Left renal cortex interstitium (tissue), 4 donors: ENCODE measurements at places on chromosomes 6 and 20. TPM values are rescaled to one million over a fixed set of nuclear protein-coding genes. Genes with fewer than 3 reads are reported as not detected.

- no peak for DNase-seq
These were observed 48.1 kb downstream of the SLC24A3 start for GRCh38 chr20:19260412-19261090.

GRCh38 chr6:123629258-123629941 is 7.3 kb downstream of the TRDN start:
- DNase-seq, result no peak

Gene PDE7B
- 6.7 TPM for polyA plus RNA-seq

DNA sequence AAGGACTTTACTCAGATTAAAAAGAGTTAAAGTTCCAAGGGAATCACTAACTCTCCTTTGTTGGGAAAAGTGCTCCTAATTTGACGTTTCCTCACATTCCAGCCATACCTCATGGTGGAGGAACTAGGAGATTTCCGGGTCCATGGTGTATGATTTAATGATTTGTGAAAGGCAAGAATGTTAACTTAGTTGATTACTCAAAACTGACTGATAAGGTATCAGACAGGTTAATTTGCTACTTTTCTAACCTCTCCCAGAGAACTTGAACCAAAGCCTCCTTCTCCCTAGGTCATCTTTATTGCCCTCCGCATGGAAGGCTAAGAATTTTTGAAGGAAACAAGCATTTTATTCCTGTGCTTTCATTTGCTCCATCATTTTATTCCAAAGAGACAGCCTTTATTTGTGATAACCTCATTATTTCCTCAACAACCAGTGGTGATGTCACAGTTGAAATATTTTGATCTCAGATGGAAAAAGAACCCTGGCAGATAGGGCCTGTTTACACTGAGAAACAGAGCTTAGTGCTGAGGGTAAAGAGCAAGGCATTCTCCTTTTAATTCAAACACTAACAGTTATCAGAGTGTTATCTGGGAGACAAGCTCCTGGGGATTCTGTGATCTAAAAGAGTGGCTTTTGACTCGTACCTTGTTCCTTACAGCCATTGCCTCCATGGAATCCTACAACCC is 57.4 kb upstream of the BMP2 start:
- DNase-seq, result no peak

Gene CST4
- not detected for polyA plus RNA-seq

Gene PRL
- not detected for polyA plus RNA-seq

DNA sequence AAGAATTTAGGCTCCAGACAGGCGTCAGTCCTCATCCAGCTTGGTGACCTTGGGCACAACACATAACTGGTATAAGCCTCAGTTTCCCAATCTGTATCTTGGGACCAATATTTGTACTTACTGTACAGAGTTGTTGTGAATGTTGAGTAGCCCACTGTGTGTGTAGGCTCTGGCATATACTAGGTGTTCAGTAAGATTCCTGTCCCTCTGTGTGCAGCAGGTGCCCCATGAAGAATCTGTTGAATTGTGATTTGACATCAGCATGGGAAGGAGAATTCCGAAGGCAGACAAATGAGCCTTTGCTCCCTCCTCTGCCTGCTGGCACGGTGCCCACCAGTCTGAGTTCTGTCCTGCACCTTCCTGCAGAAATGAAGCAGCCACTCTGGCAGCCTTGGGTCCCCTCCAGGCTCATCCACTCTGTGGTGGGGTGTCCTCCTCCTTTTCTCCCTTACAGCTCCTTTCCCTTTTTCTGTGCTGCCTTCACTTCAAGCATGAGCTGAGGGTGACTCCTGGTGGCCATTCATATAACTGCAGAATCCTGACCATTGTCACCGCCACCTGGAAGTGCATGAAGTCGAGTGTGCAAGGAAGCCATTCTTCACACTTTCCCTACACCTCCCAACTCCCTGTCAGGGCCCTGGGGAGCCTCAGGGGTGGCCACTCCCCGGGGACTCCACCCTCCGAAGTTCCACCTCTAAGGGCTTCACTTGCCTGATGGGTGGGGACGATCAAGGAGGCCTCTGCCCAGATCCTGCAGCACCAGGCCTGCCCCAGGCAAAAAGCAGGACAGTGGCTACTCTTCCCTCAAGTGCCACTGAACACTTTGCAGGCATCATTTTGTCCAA is 48.2 kb downstream of the MRPL14 start:
- DNase-seq, result peak; percentile 83

- DNase-seq, result no peak
These were observed 66.8 kb downstream of the PPP1R3G start for GRCh38 chr6:5151955-5152401.

Gene AIF1
- polyA plus RNA-seq, result 78.3 TPM

Gene SLC22A7
- 0.74 TPM for polyA plus RNA-seq

DNA sequence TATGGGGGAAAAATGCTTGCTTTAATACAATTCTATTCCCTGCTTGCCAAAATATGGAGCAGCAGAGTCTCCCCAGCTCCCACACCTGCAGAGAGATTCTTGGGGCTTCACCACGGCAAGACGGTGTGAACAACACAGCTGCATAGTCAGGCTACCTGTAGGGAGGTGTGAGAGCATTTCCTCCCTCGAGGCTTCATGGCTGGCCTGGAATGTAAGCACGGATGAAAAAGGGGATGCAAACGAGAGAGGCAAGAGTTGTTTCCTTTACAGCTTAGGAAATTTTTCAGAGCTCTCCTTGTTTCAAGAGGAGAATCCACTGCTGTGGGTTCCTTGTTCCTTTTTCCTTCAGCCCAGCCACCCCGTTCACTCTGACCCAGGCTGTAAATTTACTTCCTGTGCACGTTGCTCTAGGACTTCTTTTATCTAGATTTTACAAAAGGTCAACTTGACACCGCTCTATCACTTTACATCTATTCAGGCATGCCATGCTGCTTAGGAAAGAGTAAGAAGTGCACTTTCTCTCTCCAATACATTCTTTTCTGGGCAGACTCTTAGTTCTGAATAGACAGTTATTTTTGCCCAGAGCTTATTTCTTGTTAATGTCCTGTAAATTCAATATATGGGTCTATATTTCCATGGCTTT is 197.1 kb downstream of the KHDC1L start:
- no peak for DNase-seq

GRCh38 chr6:145895802-145896201 is 68.4 kb downstream of the SHPRH start:
- DNase-seq, result no peak

Gene TINAG
- 29.6 TPM for polyA plus RNA-seq

- no peak for DNase-seq
These were observed 36.1 kb upstream of the DUSP22 start for GRCh38 chr6:256169-256568.

Gene CDH26
- polyA plus RNA-seq, result 1.3 TPM

Gene PTPRT
- polyA plus RNA-seq, result 0.56 TPM

DNA sequence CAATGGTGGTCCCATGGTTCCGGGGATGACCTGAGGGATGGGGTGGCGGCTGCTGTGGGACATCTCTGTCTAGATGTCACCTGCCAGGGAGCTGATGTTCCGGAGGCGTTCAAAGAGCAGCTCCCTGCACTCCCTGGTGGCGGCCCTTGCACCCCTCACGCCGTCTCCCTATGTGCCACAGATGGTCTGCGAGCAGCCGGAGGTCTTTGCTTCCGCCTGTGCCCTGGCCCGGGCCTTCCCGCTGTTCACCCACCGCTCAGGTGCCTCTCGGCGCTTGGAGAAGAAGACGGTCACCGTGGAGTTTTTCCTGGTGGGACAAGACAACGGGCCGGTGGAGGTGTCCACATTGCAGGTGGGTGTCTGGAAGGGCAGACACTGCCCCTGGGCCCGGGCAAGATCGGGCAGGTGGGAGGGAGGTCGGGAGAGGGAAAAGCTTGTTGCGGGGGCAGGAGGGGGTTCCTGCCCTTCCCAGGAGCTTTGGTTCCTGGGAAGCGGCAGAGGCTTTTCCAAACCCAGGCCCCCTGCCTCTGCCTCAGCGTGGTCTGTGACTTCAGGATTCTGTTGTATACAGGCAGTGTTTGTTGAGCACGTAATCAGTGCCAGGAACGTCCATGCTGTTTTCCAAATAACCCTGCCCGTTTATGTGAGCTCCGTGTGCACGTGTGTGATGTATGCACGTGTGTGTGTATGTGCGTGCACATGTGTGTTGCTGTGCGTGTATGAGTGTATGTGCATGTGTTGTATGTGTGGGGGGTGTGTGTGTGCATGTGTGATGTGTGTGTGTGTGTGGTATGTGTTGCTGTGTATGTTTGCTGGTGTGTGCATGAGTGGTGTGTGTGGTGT is 1.9 kb downstream of the NPEPL1 start:
- no peak for DNase-seq

Gene OR2H1
- not detected for polyA plus RNA-seq

Gene TNFAIP3
- 8.1 TPM for polyA plus RNA-seq

Gene PRRT1
- polyA plus RNA-seq, result 2.5 TPM

DNA sequence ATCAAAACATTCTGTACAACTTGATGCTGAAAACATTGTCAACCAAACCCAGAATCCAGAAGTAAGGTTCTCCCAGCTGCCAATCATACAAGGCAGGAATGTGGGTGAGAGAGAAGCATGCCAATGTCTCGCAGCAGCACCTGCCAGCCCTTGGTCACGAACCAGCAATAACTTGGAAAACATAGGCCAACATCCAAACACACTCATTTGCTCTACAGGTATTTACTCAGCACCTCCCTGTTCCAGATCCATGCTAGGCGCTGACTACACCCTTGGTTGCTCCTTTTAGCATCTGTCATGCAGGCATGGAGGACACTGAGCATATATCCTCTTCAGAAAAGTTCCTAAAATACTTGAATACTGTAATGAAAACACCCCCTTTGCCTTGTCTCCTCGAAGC is 63.6 kb downstream of the FAXC start:
- no peak for DNase-seq

Gene COL12A1
- 76.7 TPM for polyA plus RNA-seq

Gene XRN2
- 94.9 TPM for polyA plus RNA-seq

- no peak for DNase-seq
These were observed 4.8 kb upstream of the IRF4 start for GRCh38 chr6:386688-387266.

DNA sequence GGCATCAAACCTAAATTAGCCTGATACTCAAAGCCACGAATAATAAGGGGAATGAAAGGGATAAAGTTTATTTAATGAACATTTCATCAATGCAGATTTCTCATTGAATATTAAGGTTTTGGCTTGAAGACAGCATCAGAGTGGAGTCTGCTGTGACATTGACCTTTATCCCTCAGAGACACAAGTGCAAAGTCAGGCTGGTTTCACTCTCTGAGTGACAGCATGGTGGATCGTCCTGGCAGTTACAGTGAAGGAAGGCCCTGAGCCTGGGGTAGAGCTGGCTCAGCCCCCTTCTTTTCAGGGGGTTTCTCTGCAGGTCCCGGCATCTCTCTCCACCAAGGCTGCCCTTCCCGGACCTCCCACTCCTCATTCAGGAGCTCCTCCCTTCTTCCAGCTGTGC is 503.1 kb downstream of the PREX1 start:
- no peak for DNase-seq

Gene KCNK15
- 0.11 TPM for polyA plus RNA-seq

Gene CST5
- polyA plus RNA-seq, result 0.24 TPM

Gene GHRH
- polyA plus RNA-seq, result not detected

DNA sequence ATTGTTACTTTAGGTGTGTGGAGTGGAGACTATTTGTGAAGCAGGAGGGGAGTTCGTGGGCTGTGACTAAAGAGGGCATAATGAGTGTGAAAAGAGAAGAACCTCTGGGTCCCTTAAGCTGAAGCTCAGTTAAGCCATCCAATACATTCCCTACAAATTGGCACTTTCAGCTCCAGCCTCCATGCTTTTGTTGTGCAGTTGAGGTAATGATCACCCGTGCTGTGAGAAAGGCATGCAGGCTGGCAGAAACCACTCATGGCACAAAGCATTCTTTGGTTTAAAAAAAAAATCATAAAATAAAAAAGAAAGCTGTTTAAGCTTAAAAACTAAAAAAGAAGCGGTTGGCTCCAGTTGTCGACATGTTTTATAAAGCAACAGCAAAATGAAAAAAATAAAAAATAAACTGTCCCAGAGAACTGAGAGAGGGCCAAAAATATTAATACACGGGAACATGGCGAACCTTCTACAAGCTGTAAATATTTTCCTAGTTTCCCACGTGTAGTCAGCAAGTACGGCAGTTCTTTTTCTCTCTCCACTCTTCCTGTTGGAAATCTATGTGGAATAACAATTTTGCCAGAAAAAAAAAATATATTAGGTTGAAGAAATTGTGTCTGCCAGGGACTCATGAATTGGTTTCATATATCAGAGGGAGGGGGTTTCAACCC is 82.2 kb downstream of the ANKRD60 start:
- no peak for DNase-seq

DNA sequence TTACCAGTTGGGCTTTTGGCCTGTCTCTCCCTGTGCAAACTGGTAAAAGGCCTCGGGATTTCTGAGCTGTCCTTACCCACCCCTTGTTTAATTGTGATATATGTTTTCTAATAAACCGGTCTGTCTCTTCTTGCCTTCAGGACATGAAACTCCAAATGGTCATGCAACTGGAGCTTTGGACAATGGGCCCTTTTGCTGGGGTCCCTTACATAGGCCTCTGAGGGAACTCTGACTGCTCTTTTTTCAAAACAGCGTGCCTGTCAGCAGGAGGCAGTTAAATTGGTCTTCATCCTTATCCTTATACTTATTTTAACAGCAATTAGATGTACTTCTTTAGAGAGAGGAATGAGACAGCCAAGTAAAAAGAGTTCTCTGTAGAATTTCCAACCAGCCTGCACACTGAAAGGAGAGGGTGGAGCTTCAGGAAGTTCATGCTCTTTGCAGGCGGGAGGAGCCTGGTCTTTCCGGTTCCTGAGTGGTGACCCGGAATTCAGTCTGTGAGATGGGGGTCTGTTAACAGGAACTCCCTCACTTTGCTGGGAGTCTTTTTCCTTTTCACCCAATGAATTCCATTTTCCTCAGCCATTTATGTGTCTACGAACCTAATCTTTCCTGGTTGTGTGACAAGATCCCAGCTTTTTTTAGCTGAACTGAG is 299.6 kb upstream of the GJE1 start:
- DNase-seq, result no peak

GRCh38 chr6:137746264-137746663 is 120.8 kb upstream of the TNFAIP3 start:
- no peak for DNase-seq

DNA sequence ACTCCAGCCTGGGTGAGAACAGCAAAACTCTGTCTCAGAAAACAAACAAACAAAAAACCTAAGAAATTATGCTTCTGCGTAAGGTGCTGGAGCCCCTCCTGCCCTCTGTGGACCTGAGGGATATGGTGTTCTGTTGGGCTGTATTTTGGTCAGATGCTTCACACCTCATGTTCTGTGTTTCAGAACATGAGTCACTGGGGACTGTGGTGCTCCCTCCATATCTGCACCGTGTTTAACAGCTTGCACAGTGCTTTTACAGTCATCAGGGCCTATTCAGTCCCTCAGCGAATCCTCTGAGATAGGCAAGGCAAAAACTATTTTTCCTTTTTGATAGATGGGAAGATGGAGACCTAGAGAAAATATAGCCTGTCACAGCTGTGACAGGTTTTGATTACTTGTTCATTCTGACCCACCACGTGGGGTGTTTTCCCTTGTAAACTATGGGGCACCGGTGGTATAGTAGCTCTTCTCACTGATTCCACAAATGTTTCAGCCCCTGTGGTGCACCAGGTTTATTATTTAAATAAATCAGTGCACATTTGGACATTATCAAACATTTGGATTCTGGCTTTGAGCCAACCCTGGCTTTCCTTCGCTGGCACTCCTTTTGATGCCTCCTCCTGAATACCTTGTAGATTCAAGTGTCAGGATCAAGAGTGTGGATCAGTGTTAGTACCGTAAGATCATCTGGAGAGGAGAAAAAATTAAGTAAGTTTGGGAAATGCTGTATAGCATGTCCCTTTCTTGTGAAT is 9.6 kb downstream of the TTPAL start:
- no peak for DNase-seq

GRCh38 chr6:130749402-130749801 is 77.8 kb upstream of the SMLR1 start:
- DNase-seq, result no peak

GRCh38 chr20:43102394-43102793 is 87.3 kb downstream of the PTPRT start:
- DNase-seq, result no peak

GRCh38 chr6:158554611-158555361 is 5.1 kb upstream of the TMEM181 start:
- DNase-seq, result no peak
